Aorta (tissue), 5 donors: ENCODE measurements at places on chromosomes 12 and 14. TPM values are rescaled to one million over a fixed set of nuclear protein-coding genes. Genes with fewer than 3 reads are reported as not detected.

- peak; percentile 5 for DNase-seq
- no peaks in the 10 kb centered on the region for H3K27me3 ChIP-seq
- H3K27ac ChIP-seq = no peak overlapping the region
- H3K36me3 ChIP-seq = no peaks in the 10 kb centered on the region
- H3K4me3 ChIP-seq = no peak overlapping the region
Observed at GRCh38 chr14:68759017-68759560, 33.8 kb downstream of the ZFP36L1 start.

GRCh38 chr12:3085341-3086139 is 8.4 kb downstream of the TSPAN9 start:
- H3K36me3 ChIP-seq = no peaks in the 10 kb centered on the region
- no peak for DNase-seq
- no peaks in the 10 kb centered on the region for H3K4me1 ChIP-seq
- no peak overlapping the region for H3K4me3 ChIP-seq
- H3K27me3 ChIP-seq = no peaks in the 10 kb centered on the region

DNA sequence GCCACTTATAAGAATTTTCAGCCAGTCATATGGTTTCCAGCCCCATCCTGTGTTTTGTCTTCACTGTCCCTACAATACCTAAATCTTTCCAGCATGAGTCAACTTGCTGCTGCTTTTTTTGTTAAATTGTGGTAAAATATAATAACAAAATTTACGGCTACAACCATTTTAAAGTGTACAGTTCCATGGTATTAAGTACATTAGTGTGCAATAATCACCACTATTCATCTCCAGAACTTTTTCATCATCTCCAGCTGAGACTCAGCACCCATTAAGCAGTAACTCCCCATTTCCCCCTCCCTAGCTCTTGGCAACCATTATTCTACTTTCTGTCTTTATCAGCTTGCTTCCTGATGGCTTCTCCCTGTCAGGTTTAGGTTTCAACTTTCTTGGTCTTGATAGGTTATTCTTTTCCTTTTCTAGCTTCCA is 39.1 kb downstream of the FRS2 start:
- no peak overlapping the region for H3K27ac ChIP-seq
- H3K4me3 ChIP-seq = no peak overlapping the region
- no peaks in the 10 kb centered on the region for H3K36me3 ChIP-seq
- peaks cover 5% of the 10 kb centered on the region for H3K4me1 ChIP-seq

DNA sequence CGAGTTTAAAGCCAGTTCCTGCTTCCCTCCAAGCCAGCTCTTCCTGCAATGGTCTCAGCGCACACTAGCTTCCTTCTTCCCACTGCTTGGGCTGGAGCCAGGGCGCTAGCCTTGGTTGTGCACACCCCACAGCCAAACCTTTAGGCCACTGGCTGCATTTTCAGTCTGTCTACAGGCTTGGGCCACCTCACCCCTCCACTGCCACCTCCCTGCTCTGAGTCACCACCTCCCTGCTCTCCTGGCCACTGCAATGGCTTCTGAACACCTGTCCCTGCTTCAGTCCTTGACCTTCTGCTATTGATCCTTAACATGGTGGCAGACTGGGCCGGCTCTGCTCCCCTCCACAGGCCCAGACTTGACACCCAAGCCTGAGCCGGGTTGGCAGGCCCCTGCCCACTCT is 151.1 kb downstream of the RBM19 start:
- DNase-seq = no peak
- no peak overlapping the region for H3K27ac ChIP-seq
- H3K4me1 ChIP-seq = no peaks in the 10 kb centered on the region

SERPINA1 gene
- 29.8 TPM for polyA plus RNA-seq

DNA sequence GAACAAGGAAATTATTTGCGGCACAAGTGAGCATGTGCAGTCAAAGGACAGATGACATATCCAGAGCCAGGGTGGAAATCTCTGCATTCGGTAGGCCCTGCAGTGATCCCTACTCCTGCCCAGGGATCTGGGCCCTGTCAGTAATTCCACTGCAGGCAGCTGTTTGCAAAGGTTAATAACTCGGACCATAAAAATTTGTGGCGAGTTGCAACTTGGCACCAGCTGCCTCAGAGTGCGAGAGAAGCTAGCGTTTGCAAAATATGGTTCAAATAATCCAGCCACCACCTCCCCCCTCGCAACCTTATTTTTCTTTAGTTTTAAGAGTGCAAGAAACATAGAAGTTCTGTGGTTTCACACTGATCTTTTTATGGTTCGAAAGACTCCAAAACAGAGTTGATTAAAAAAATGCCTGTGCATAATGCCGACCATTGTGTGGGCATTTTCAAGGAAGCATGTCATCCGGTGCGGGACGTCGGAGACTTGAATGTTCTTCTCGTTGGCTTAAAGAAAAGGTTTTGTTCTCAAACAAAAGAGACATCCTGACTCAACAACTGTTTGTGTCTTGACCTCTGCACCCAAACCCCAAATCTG is 224.5 kb downstream of the BCL11B start:
- no peaks in the 10 kb centered on the region for H3K36me3 ChIP-seq
- H3K27me3 ChIP-seq = no peaks in the 10 kb centered on the region
- no peak overlapping the region for H3K4me3 ChIP-seq
- DNase-seq = no peak
- no peaks in the 10 kb centered on the region for H3K4me1 ChIP-seq
- no peak overlapping the region for H3K27ac ChIP-seq

DNA sequence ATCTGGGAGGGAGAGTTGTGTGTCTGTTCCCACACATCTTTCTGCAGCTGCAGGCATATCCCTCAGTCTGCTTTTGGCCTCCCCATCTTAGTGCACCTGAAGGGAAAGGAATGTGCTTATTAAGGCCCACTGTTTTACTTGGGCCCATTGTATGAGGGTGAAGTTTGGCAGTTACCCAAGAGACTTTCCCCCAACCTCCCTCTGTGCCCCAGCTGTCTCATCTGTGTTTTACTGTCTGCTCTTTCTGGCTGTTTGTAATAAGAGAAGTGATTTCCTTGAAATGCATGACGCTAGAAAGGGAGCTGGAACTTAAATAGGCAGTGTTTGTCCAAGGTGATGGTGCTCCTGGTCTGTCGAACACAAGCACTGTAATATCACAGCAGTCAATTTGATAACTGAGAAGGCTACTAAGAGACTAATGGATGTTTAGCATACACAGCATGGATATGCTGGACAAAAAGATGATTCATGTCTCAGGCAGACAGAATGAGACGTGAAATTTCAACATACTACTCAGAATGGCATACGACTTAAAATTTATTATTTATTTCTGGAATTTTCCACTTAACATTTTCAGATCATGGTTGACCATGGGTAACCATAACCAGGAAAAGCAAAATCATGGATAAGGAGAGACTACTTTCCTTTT is 43.6 kb downstream of the FSCB start:
- H3K36me3 ChIP-seq = no peaks in the 10 kb centered on the region
- DNase-seq = no peak
- no peaks in the 10 kb centered on the region for H3K27me3 ChIP-seq
- no peaks in the 10 kb centered on the region for H3K4me1 ChIP-seq
- no peak overlapping the region for H3K4me3 ChIP-seq

WIF1 gene
- polyA plus RNA-seq = not detected

MYO1H gene
- polyA plus RNA-seq = not detected

CLEC2A gene
- polyA plus RNA-seq = not detected
